ENCODE measurements at places on chromosomes 11 and 22.
A peak's percentile ranks its signal among the peaks of the same experiment; 100 is the strongest.

DNA sequence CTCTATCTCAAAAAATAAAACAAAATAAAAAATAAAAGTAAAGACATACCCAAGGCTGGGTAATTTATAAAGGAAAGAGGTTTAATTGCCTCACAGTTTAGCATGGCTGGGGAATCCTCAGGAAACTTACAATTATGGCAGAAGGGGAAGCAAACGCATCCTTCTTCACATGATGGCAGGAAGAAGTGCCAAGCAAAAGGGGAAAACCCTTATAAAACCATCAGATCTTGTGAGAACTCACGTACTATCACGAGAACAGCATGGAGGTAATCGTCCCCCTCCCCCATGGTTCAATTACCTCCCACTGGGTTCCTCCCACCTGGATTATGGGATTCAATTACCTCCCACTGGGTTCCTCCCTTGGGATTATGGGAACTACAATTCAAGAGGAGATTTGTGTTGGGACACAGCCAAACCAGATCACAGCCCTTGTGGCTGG is 8.3 kb upstream of the SSTR3 start:
- no peak for DNase-seq

- DNase-seq: no peak
Measured at GRCh38 chr22:18157714-18158028, 7.7 kb downstream of the USP18 start.

- no peak for DNase-seq
Measured at GRCh38 chr11:119709171-119709570, 19.8 kb downstream of the NECTIN1 start.

DNA sequence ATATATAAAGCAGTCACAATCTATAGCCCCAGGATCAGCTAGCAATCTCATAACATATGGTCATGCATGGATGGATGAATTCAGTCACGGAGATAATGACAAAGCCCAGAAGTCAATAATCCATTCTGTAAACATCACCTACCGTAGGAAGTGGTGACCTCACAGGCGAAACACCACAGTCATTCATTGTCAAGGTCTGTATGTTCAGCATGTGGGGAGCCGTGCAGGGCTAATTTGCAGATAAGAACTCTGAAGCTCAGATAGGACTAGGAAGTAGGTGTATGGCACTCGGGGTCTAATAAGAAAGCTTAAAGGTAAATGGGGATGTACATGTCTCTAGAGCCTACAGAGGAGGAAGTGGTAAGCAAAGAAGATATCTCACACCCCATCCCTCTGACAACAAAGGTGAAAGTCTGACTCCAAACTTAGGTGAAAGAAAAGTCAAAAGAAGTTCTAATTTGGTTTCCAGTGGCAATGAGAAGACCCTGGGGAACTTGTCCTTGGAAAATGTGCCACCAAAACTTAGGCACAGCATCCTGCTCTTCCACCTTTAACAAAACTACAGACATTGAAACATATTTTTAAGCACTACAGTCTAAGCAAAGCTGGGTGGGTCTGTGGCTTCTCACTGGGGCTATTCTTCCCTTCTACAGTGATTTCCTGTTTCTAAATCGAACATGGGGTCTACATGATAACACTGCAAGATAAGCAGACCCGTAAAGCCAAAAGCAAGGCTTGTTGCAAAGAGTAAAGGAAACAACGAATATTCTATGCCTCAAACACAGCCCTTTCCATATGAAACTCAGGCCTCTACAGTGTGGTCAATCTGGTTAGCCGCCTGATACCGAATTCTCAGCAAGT is 5.2 kb downstream of the CRTAM start:
- no peak for DNase-seq

GRCh38 chr22:24841261-24841660 is 35.2 kb downstream of the SGSM1 start:
- no peak for DNase-seq

DNA sequence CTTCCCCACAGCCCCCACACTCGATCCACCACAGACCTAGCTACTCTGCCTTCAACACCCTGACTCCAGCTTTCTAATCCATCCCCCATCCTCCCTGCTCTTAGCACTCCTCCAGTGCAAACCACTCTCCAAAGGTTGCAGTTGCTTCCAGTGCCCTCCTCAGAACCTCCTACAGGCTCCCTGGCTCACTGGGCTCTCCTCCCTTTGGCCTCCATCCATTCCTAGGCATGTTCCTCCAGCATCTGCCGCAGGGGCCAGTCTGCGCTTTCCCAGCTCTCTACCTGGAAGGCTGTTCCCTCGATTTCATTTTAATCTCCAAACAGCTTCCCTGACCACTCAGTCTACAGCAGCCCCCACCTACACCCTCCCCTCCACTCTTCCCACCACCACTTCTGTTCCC is 133.8 kb downstream of the SPATA19 start:
- no peak for DNase-seq

DNA sequence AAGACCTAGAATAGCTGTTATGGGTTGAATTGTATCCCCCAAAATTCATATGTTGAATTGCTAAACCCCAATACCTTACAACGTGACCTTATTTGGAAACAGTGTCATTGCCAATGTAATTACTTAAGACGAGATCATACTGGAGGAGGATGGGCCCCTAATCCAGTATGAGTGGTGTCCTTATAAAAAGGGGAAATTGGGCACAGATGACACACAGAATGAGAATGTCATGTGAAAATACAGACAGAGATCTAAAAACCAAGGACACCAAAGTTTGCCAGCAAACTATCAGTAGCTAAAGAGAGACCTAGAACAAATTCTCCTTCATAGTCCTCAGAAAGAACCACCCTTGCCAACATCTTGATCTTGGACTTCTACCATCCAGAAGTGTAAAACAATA is 127.7 kb downstream of the ATXN10 start:
- no peak for DNase-seq

GRCh38 chr11:132158091-132158490 is 787.7 kb downstream of the NTM start:
- DNase-seq: no peak

- DNase-seq: no peak
Measured at GRCh38 chr11:30326114-30326778, 3.3 kb downstream of the ARL14EP start.

DNA sequence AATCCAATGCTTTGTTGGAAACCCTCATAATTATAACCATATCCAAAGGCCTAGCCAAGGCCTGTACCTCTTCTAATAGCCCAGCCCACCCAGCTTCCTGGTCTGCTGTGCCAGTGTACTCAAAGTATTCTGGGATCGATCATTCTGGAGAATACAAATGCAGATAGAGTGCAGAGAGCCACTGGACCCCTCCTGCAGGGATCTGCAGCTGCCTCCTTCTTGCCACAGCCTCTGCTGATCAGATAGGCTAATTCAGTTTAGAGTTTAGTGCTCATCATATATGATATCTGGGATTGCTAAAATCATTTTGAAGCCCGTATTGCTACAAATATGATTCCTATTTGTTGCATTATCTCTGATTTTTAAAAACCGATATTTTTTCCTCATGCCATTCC is 17.5 kb downstream of the CASP5 start:
- no peak for DNase-seq

DNA sequence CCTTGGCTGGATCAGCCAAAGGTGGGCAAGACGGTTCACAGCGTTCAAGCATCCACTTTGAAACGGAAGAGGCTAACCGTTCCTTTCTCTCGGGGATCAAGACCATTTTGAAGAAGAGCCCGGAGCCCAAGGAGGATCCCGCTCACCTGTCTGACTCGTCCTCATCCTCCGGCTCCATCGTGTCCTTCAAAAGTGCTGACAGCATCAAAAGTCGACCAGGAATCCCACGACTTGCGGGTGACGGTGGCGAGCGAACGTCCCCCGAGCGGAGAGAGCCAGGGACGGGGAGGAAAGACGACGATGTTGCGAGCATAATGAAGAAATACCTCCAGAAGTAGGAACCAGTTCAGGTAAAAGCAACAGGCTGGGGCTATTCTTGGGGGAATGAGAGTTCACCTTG is 141.9 kb upstream of the SEZ6L start:
- DNase-seq: no peak

DNA sequence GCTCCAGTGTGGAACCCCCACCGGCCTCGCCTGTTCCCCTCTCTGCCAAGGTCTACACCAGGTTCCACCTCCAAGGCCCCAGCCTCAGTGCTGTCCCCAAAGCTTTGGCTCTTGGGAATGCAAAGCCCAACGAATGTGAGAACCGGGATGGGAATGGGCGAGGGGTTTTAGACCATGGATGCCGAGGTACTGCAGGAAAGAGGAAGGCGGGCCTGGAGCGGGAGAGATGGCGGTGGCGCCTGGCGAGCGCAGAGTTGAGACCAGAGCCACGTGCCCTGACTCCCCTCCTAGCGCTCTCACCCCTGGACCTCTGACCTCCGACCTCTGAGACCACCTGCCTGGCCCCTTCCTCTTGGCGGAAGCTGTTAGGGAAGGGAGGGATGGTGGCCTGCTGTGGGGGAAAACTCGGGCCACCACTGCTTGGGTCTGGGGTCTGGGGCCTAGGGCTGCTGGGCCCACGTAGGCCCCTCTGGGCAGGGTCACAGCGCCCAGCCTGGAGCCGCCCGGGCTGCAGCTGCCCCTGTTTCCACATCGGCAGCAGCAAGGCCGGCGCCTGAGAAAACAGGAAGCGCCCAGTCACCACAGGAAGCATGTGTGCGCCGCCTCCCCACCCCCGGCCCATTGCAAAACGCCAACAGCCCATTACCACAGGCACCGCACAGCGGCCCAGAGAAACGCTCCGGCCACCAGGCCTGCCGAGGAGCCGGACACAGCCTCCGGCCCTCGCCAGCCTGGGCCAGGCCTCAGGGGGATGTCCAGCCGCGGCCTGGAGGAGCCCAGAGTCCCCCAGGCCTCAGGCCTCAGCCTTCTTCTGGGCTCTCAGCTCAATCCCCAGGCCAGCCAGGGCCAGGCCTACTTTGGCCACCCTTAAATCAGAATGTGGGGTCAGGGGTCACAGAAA is 13.8 kb upstream of the SLC39A13 start:
- DNase-seq: peak; percentile 67

DNA sequence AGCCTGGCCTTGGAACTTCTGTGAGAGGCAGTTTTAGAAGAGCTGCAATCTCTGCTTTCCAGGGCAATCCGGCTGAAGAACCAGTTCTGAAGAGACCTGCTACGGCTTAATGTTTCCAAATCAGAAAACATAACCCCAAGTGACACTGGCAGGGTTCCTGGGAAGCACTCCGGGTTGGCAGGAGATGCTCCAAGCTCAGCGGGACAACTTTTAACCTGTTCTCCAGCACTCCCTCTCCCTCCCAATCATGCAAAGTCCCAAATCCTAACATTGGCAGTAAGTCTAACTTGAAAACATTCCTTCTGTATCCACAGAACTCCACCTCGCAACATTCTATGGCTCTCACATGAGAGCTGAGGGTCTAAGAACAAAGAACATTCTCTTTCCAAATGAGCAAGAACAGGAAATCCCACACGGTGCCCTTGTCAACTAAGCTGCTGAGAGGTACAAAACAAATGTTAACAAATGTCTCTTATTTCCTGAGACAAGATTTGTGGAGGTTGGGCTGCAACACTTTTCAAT is 48.5 kb upstream of the MN1 start:
- no peak for DNase-seq

DNA sequence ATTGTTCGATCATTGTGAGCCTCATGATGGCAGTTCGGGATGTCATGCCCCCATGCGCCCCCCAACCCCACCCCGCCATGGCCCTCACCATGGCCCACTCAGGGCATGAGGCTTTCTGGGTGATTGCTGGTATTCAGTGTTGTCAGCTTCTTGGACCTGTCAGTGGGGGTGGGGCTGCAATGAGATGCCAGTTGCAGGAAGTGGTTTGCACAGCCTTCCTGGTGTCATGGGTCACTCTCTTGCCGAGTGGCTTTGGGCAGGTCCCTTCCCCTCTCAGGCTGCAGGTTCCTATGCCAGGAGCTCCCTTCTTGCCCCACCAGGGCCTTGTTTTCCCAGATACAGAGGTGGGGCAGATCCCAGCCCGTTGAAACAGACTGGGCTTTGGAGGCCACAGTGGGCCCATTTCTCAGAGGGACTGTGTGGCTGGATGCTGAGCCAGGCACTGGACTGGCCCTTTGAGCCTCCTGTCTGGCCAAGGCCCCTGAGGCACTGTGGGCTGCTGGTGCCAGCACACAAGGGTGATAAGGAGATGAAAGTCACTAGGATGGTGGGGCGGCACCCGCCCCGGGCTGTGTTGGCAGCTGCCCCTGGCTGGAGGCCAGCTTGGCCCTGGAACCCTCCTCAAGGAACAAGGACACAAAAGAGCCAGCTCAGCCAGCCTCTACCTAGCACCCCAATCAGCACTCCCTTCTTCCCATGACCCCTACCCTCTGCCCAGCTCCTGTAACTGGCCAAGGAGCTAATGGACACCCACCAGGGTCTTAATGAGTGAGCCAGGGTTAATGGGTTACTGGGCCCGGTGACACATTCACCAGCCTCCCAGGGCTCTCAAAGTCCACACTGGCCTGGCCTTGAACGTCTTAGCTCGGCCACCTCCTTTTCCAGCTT is 1.5 kb upstream of the GGT1 start:
- no peak for DNase-seq

GRCh38 chr11:132084433-132084832 is 714.0 kb downstream of the NTM start:
- DNase-seq: no peak

- DNase-seq: no peak
Measured at GRCh38 chr11:46554213-46555147, 39.3 kb downstream of the AMBRA1 start.

DNA sequence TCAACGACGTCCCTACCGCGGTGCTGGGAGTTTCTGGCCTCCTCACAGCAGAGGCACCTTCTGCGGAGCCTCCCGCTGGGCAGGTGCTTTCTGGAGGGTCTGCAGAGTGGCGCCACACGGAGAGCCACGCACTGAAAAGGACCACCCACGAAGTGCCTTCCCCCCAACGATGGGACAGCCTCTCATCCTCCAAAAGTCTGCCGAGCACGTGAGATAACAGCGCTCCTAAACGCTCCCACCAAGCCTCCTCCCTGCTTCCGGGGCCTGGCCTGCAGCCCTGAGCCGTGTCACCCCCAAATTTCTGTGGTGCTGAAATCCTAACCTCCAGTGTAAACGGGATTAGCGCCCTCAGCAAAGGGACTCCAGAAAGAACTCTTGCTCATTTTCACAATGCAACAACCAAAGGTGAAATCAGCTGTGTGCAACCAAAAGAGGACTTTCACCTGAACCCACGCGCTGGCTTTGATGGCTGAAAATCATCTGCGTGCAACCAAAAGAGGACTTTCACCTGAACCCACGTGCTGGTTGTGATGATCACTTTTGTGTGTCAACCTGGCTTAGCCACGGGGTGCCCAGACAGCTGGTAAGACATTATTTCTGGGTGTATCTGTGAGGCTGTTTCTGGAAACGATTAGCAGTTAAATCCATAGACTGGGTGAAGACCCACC is 924.6 kb downstream of the BRD1 start:
- no peak for DNase-seq

DNA sequence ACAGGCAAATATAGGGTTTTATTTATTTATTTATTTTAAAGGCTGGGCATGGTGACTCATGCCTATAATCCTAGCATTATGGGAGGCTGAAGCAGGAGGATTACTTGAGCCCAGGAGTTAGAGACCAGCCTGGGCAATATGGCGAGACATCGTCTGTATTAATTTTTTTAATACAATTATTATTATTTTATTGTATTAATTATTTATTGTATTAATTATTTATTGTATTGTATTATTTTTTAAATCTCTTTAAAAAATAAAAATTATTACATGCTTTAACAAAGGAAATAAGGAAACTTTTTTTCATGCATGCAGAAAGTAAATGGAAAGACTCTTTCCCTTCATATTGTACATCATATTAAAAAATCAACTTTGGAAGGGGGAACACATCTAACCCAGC is 3.5 kb downstream of the SCN3B start:
- no peak for DNase-seq
